ENCODE measurements at places on chromosomes 4 and X. TPM values are rescaled to one million over a fixed set of nuclear protein-coding genes. Genes with fewer than 3 reads are reported as not detected.

ADH1B gene
- total RNA-seq, result not detected

MAGEA12 gene
- 0.12 TPM for total RNA-seq

ASMT gene
- 0.28 TPM for total RNA-seq

TCP11X2 gene
- not detected for total RNA-seq

POLN gene
- total RNA-seq, result 1.1 TPM

CLDN22 gene
- total RNA-seq, result not detected

DUSP9 gene
- total RNA-seq, result 1.2 TPM

USP11 gene
- 44.4 TPM for total RNA-seq

P2RY8 gene
- total RNA-seq, result not detected

BTK gene
- 0.20 TPM for total RNA-seq

FHL1 gene
- total RNA-seq, result 23.4 TPM

SLC2A9 gene
- total RNA-seq, result 0.39 TPM

SCFD2 gene
- total RNA-seq, result 7.7 TPM
